ENCODE measurements at places on chromosomes 12 and 14.

- DNase-seq = no peak
These were observed 60.8 kb upstream of the EIF5 start for GRCh38 chr14:103273145-103273744.

- peak; percentile 49 for DNase-seq
These were observed 41.3 kb upstream of the EIF5 start for GRCh38 chr14:103292426-103293374.

DNA sequence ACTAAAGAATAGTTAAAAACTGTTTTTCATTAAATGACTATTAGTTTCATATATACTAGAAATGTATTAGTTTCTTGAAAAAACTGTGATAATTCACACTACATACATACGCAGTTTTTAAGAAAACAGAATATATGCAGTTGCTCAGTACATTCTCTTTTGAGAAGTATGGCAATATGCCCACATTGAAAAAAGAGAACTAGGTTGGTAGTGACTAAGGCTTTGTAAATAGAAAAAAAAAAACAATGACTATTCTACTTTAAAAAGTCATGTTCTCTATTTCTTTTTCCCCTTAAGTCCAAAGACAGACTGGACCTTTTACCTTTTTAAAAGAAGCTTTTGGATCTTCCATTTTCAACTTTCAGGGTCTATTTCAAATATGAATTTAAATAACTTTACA is 25.0 kb downstream of the SNX6 start:
- DNase-seq = no peak

DNA sequence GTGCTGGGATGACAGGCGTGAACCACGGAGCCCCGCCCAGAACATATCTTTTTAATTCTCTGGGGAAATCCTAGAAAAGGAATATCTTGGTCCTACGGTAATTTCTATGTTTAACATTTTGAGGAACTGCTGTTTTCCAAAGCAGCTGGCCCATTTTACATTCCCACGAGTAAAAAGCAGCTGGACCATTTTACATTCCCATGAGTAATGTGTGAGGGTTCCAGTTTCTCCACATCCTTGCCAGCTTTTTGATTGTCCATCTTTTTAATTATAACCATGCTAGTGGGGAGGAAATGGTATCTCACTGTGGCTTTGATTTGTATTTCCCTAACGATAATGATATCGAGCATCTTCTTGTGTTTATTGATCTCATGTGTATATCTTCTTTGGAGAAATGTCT is 4.4 kb upstream of the P2RX4 start:
- no peak for DNase-seq

DNA sequence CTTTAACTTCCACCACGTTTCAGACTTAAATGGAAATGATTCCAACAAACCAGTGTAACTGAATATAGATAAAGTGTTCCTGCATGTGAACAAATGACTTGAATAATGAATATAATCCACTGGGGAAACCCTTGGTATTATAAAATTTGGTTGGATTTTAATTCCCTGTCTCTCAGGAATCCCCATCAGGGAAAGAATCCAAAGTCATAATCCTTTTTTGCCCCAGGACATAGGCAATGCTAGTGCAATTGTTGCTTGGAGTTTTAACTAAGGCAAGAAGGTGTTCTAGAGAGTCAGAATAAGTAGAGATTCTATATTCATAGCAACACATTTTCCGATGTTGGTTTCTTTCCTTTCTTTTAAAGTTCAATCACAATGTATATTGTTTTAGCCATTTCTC is 1169.4 kb downstream of the GALC start:
- no peak for DNase-seq

DNA sequence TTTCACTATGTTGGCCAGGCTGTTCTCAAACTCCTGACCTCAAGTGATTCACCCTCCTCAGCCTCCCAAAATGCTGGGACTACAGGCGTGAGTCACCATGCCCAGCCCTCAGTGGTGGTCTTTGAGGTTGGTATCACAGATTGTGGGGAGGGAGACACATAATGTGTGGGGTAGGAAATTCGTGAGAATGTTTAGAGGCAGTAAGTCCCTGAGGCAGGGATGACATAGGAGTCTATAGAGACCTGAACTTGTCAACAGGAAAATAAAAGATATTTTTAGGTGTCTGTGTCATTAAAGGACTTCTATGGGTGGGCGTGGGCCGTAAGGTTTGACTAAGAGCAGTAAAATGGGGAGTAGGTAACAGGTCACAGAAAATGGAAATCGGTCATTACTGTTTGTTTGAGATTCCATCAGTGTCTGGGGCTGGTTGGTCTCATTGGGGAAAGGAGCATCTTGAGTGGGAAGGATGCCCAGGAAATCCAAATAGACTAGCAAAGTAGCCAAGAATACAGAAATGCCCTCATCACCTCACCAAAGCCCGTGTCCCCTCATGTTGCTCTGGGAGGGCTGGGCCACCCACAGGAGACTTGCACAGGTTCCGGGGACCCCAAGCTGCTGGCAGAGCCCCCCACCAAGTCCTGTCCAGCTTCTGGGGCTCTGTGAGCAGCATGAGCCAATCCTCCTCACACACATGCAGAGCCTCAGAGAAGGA is 63.6 kb upstream of the BCL2L14 start:
- DNase-seq = no peak

DNA sequence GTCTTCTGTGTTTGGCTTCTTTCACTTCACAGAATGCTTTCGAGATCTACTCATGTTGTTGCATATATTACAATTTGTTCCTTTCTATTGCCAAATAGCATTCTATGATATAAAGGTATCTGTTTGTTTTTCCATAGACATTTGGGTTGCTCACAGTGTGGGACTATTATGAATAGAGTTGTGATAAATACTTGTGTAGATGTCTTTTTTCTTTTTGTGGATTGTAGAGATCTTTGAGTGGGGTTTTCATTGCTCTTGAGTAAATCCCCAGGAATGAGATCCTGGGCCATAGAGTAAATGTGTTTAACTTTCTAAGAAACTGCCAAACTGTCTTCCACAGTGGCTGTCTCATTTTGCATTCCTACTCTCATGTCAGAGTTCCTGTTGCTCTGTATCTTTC is 24.9 kb upstream of the CEBPE start:
- DNase-seq = no peak

DNA sequence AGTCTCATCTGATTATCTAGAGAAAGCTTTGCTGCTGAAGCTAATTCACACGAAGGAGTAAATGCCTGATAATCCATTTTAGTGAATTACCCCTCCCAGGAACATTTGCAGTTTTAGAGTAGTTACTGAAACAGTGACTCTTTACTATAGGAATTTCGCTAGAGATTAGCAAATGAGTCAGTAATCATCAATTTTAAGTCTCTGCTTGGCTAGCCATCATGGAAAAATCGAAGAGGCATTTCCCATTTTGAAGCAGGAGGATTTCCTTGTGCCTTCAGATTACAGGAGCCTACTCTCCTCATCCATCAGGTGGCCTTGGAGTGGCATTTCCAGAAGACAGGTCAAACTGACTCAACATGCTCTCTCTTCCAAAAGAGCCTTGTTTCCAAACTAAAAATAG is 154.5 kb downstream of the EGLN3 start:
- no peak for DNase-seq

- no peak for DNase-seq
These were observed 37.3 kb downstream of the FBLN5 start for GRCh38 chr14:91910196-91910595.

GRCh38 chr12:68011206-68011881 is 22.1 kb downstream of the IFNG-AS1 start:
- DNase-seq = no peak

DNA sequence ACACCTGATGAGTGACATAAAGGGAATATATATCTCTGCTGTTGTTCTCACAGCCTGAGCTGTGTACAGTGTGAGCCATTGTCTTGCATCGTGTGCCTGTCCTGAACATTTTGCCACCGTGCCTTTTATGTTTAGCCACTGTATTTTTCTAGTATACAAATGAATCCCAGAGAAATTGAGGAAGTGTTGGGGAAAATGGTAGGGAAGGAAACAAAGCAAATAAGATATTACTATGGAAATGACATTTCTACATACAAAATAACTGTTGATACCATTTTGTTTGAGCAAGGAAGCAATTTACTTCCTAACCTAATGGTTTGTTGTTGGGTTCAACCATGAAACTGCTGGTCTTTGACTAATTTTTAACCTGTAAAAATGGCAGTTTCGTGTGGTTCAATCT is 5.5 kb downstream of the PSMA6 start:
- DNase-seq = no peak

- DNase-seq = no peak
These were observed 46.6 kb upstream of the OAS1 start for GRCh38 chr12:112860181-112860580.

DNA sequence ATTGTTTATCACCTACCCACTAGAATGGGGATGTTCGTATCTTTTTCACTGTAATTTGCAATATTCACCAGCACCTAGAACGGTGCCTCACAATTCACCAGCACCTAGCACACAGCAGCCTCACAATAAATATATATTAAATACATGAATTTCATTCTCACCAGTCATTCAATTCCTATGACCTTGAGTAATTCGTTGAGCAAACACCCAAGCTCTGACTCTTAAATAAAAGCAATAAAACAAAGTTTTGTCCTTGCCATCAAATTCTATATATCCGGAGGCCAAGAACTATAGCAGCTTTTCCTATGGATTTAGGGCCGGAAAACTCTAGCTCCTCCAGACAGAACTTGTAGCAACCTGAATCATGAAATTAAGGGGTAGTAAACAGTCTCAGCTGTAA is 981 bp downstream of the VTI1B start:
- no peak for DNase-seq

DNA sequence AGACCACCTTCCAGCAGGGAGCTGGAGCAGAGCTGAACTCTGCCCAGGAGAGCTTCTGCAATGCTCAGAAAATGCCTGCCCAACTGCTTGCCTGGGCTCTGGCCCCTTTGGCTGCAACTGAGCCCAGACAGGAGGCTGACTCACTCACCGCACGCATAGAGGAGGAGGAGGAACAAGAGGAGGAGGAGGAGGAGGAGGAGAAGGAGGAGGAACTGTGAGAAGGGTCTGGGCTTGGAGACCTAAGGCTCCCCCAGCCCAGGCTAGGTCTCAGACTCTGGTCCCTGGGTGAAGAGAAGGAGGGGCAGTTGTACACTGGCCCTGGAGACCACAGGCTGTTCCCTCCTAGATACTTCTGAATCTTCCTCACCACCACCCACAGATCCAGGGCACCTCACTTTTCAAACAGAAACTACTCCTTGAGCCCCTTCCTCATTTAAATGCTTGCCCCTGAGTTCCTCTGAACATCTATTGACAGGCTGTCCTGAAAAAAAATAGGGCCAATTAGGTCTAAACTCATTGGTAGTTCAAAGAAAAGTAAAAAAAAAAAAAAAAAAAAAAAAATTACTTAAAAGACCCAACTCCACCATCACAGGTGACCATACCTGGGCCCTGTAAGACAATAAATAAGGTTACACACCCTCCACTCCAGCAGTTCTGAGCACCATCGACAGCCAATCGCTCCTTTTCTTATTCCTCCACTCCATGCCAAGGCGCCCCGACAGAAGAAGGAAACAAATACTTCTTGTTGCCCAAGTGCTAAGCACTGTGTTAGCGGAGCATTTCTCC is 674 bp downstream of the VDR start:
- peak; percentile 33 for DNase-seq

GRCh38 chr12:59833408-59833807 is 237.6 kb downstream of the SLC16A7 start:
- DNase-seq = no peak

DNA sequence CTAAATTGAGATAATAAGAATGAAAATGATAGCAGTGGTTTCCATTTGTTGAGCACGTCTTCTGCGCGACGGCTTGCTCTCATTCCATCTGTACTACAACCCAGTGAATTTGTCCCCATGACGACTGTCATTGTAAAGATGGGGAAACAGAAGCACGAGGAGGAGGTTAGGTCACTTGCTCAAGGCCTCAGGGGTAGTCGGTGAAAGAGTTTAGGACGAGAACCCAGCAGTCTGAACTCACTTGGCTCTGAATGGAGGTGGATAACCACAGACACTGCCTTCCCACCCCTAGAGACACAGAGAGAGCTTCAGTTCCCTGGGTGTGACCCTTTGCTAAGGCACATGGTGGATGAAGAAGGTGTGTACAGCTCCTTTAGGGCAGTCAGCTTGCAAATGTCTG is 30.9 kb upstream of the PLEKHG3 start:
- no peak for DNase-seq

All from stimulated activated CD4-positive, alpha-beta T cell treated with anti-CD3 and anti-CD28 coated beads, Interleukin-15, amount 100 ng/mL, for 1 hour (primary cell).